CD4-positive, alpha-beta T cell (primary cell): ENCODE measurements at places on chromosomes 12 and 14. TPM values are rescaled to one million over a fixed set of nuclear protein-coding genes. Genes with fewer than 3 reads are reported as not detected.

The IAPP gene
- not detected for total RNA-seq

The TCL1B gene
- not detected for total RNA-seq

DNA sequence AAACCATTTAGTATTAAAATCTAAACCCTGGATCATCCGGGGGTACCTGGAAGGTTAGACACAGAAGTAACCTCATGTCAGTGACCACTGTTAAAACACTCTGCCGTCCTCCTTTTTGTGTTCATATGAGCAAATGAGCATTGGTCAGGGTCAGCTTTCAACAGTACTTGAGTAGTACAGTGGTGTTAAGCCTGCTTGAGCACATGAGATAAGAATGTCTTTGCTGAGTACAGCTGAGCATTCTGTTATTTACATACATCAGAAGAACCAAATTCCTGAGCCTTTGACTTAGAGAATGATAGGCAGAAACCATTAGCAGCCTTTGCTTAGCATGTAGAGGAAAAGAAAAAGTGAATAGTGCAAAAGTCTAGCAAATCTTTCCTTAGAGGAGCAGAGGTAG, 38.6 kb upstream of the LRTM2 start:
- DNase-seq = no peak

The TNFAIP2 gene
- total RNA-seq = 4.4 TPM

DNA sequence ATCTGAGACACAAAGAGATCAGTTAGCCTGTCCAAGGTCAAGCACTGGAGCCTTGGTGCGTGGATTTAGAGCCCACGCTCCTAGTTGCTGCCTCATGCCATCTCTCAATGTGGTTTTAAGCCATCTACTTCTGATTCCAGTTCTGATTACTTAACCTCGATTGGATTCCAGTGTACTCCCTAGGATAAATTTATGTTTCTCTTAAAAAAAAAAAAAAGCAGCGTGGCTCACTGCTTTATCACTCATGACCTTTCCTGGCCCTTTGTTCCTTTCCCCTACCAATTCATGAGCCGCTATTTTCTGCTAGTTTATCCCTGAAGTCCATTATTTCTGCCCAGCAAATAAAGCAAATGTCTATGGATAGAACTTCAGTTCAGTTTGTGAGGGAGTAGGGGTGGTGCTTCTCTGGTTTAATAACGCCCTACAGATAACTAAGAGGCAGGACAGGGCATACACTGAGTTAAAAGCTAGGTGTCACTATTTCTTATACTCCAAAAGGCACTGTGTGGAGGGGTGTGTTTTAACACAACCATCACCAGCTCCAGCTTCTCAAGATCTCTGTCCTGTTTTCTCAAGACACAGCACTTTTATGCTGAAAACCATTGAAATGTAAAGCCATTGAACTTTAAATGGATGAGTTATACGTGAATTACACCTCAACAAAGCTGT, 9.8 kb upstream of the PARP11 start:
- DNase-seq = no peak

GRCh38 chr14:91027561-91027960, 32.9 kb downstream of the RPS6KA5 start:
- no peak for DNase-seq

DNA sequence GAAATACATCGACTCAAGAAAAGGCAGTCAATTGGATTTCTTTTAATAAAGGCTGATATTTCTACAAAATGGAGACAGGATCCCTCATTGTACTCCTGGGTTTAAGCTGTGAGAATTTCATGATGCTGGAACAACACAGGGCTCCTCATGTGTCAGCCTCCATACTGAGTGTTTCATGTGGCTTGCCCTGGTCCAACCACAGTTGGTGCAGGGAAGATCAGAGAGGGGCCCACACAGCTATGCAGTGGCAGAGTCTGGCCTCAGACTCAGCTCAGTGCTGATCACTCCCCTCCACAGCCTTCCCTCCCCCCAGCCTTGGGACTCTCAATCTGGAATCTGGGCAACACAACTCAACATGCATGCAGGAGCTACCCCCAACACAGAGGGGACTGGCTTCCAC, 122.5 kb upstream of the OVCH1 start:
- DNase-seq = no peak

DNA sequence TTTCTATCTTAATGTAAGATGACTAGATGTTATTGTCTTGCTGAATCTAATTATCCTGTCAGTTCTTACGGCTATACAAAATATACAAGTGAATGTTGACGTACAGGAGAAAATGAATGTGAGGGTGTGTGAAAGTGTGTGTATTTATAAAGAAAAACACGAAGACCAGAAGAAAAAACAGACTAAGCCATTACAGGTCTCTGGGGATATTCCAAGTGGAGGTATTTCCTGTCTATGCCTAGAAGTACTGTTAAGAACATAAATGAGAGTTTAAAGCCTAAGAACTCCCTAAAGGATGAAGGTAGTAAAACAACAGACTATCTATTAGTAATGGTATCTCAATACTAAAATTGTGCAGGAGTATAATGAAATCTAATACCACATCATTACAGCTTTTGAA, 7.6 kb downstream of the MDM1 start:
- DNase-seq = no peak

GRCh38 chr12:56723889-56724700, 1.0 kb downstream of the NACA start:
- no peak for DNase-seq

GRCh38 chr14:91573894-91574837, 64.1 kb upstream of the PPP4R3A start:
- peak; percentile 82 for DNase-seq

The KRT2 gene
- total RNA-seq = 1.7 TPM

The PLEK2 gene
- total RNA-seq = 1.3 TPM

The OTX2 gene
- total RNA-seq = not detected

The ERBB3 gene
- 0.22 TPM for total RNA-seq

The AMIGO2 gene
- total RNA-seq = 9.7 TPM

The IGF1 gene
- not detected for total RNA-seq

The KRT83 gene
- not detected for total RNA-seq

- DNase-seq = peak; percentile 43
Measured at GRCh38 chr14:99393059-99393655, 87.5 kb downstream of the SETD3 start.

The P2RX2 gene
- total RNA-seq = not detected

- no peak for DNase-seq
Measured at GRCh38 chr14:96129128-96129736, 75.4 kb upstream of the BDKRB2 start.

GRCh38 chr12:121494093-121494787, 86.6 kb downstream of the KDM2B start:
- peak; percentile 69 for DNase-seq

DNA sequence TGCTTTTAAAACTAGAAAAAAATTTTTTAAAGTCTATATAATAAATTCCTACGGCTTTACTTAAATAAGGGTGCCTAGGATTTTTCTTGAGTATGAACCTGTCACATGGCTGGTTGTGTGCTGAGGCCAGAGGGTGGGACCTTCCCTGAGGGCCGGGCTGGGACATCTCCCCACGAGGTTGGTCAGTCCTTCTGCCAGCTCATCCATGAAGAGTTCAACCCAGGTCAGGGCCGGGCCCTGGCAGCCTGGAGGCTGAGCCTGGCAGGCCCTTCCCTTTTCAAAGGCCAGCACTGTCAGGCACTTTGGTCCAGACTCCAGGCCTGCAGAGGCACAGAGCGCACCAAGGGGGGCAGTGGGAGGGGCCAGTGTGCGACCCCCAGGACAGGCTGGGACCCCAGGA, 31.7 kb downstream of the TNFAIP2 start:
- no peak for DNase-seq

The LRRK2 gene
- 0.42 TPM for total RNA-seq

DNA sequence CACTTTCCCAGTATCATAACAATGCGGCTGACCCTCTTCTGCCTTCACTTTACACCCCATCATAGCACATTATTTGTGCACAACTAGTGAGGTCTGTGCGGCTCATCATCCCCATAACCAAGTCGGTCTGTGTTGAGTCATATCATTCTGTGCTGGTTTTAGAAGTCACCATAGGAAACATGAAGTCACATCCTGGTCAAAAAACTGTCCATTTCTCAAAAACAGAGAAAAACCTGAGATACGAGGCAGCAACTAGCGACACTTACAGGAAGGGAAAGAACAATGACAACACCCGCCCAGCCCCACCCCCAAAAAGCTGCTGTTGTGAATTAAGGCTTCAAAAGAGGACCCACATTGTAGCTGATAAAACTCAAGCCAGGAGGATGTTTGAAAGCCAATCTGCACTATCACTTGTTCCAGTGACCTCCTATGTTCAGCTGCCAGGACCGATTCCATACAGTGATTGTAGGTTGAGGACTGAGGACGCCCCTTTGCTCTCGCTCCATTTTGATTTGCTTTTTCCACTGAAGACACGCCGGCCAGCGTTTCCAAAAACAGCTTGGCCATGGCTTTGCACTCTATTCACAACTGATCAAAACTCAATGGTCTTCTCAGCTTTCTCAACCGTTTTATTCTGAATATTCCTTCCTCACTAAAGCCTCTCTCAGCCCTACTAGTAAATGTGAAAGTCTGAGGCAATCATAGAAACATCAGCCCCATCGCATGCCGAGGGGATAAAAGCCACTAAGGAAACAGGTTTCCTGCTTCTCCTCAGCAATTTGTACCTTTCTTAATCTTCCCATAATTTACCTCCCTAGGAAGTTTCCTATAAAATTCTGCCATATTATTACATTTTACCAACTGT, 87.5 kb downstream of the DUSP16 start:
- peak; percentile 73 for DNase-seq

DNA sequence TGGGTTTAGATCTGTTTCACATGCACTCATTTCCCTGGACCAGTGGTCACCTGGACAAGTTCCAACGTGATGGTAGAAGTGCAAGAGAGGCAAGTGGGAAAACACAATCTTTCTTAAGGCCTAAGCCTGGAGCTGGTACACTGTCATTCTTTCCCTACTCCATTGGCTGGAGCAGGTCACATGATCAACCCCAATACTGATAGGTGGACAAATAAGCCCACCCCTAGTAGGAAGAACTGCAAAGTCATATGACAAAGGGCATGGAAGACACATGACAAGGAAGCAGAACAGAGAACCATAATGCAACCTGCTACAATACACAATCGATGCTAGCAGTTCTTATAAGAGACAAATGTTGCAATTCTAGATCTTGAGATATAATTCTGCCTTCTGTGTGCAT, 66.3 kb downstream of the SRRM4 start:
- DNase-seq = no peak
